Activated T-helper 1 cell treated with anti-CD3 and anti-CD28 coated beads, Interleukin-2, amount 50 U/mL, for 16 hours (primary cell): ENCODE measurements at places on chromosomes 7 and 10.

GRCh38 chr10:66805612-66806011 is 120.2 kb upstream of the LRRTM3 start:
- DNase-seq, result no peak

GRCh38 chr10:78712147-78712546 is 356.6 kb upstream of the ZMIZ1 start:
- no peak for DNase-seq

DNA sequence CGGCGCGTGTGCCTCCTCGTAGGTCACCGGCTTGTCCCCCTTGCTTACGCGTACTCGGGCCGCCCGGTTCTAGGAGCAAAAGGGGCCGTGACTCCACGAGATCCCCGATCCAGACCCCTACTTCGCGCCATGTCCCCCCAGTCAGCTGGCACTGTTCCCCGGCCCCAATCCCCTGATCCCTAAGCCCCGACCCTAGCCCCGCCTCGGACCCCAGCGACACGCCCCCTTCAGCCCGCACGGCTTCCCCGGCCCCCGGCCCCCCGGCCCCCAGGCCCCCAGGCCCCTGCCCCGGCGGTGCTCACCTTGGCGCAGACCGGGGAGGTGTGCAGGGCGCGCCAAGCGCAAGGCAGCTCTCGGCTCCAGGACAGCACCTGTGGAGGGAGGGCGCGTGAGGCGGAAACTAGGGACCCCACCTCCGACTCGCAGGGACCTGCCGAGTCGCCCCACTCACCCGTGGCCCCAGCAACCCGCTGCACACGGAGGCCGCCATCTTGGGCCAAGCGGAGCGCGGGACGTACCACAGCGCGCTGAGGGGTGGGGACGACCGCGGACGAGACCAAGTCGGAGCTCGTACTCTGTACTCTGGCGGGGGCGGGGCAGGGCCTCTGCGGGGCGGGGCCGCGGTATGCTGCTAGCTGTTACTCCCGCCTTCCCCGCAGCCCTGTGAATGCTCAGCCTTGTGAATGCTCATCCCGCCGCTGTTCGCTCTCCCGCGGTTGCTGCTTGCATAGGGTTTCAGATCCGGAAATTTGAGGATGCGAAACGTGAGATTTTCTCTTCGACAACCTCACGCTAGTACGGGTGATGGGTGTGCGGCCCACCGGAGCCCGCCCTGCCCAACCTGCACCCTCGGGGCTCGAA is at the start of gene MRPS24:
Gene MRPS24, minus strand, starts transcription at position 512 of the 861 bp plus-strand sequence. Its CDS starts 22 bp downstream, at position 490.
- peak; percentile 92 for DNase-seq

GRCh38 chr10:110733218-110733952 is 89.2 kb downstream of the RBM20 start:
- no peak for DNase-seq

- no peak for DNase-seq
Observed at GRCh38 chr10:48884179-48885045, 55.2 kb downstream of the LRRC18 start.

DNA sequence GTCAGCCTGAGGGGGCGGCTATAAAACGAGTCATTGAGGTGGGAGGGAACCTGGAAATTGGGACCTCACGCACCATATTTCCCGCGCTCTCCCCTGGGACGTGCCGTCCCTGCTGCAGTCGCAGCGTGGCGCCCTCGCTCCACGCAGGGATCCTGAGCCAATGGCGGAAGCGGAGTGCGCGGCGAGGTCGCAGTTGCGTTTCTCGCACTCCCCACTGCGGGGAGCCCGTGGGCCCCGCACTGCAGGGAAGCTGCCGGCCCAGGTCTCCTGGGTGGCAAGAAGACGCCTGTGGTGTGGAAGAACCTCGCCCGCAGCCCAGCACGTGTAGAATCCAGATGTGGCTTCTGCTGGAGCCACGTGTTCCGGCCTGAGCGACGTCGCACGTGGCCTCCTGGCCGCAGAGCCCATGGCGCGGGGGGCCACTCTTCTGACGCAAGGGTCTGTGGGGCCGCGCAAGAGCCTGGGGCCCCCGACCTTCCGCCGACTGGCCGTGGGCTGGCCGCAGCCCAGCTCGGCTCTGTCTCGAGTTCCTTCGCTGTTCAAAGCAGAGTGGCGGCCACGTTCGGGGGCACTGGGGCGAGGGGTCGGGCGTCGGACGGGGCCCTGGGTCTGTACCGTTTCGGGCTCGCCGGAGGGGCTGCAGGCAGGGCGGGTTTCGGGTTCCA is 26.4 kb downstream of the HIF1AN start:
- DNase-seq, result peak; percentile 70

GRCh38 chr7:4836206-4836661 is 25.6 kb downstream of the PAPOLB start:
- DNase-seq, result no peak

- DNase-seq, result no peak
Observed at GRCh38 chr10:1394155-1394912, 338.1 kb downstream of the WDR37 start.

DNA sequence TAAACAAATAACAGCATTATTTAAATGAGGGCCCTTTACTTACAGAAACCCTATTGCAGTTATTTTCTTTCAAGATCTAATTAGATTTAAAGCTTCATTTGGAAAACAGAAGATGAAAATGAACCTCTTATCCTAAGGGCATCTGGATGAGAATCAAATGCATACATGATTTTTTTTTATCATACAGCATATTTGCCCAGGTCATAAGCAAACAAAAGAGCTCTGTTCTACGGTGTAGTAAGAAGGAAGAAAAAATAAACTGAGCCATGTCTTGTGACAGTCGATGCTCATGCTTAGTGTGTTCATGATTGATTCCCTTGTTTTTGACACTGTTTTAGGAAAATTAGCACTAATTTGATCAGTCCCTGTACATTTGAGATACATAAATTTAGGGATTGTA is 202.6 kb upstream of the RNF32 start:
- no peak for DNase-seq

GRCh38 chr10:113890769-113891168 is 36.3 kb downstream of the NHLRC2 start:
- no peak for DNase-seq

DNA sequence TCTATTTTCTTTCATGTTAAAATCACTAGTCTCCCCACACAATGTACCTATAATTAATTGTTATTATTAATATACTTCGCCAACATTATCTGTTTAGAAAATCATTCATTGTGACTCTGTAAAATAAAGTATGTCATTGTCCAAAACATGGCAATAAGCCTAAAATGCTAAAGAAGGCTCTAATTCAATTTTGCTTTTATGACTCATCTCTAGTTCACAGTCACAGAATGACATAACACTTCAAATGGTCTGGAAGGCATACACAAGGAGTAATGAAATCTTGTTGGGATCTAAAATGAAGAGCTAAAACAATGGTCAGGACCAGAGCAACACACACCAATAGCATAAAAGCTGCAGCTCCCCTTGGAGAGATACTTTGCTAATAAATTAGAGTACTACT is 505.8 kb downstream of the GPAM start:
- DNase-seq, result no peak

GRCh38 chr10:46175831-46176230 is 111.0 kb upstream of the ANTXRL start:
- DNase-seq, result no peak

- DNase-seq, result no peak
Observed at GRCh38 chr7:7496311-7496710, 39.4 kb downstream of the COL28A1 start.

GRCh38 chr7:91656541-91657482 is 223.7 kb downstream of the MTERF1 start:
- no peak for DNase-seq

DNA sequence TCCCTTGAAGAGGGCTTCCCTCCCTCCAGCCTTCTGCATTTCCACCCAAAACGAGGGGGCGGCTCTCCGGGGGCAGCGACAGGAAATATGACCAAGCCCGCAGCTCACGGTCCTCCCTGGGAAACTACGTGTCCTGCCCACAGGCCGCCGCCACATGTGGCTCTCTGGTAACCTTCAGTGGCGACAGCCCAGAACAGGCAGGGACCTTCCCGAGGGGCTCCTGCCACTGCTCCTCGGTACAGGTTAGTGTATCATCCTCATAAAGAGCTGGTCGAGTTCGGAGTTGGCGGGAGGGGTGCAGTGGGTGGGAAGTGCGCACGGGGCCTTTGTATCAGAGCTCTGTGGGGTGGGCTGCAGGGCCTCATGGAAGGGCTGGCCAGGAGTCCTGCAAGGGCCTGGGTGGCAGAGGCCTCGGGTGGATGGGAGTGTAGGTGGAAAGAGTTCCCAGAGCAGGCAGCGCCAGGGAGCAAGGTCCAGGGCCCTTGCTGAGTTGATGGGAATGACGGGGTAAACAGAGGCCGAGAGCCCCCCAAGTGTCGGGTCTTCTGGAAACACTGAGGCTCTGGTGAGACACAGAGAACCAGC is 66.0 kb downstream of the TCERG1L start:
- no peak for DNase-seq

GRCh38 chr10:7318836-7319235 is 92.0 kb downstream of the SFMBT2 start:
- DNase-seq, result no peak

- no peak for DNase-seq
Observed at GRCh38 chr7:139132887-139133286, 23.4 kb upstream of the ZC3HAV1 start.

DNA sequence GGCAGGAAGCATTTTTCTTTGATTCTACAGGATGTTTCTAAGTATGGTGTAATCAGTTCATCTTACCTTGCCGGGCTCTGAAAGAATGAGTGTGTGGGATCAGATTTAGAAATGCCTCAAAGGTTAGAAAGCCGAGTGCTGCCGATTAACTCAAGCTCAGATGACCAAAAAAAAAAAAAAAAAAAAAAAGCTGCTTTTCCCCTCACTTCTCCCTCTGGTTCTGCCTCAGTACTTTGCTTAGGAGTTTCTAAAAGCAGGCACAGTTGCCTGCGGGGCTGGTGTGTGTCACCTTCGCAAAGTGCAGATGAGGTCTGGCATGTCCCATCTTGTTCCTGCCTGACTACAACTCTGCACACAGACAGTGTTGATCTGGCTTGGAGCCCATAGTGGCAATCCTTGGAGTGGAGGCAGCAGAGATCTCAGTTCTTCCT is 47.0 kb downstream of the KIAA1217 start:
- no peak for DNase-seq

- DNase-seq, result no peak
Observed at GRCh38 chr7:13724977-13725566, 264.4 kb downstream of the ETV1 start.

DNA sequence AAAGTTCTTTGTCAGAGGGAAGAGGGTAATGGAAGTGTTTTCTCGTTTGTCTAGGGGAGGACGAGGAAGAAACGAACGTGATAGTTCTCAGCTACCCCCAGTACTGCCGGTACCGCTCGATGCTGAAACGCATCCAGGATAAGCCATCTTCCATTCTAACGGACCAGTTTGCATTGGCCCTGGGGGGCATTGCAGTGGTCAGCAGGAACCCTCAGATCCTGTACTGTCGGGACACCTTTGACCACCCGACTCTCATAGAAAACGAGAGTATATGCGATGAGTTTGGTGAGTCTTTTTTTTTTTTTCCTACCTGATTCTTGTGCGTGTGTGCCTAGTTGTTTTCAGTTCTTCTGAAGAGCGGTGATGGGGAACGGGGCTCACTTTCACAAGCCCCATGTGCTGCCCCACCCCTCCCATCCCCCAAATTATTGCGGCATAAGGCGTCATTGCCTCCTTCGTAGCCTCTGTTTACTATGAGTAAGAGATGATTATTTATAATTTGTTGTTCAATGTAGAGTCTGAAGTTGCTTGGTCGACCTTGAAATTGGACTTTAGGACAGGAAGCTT is 98.6 kb downstream of the ARID5B start:
- no peak for DNase-seq

DNA sequence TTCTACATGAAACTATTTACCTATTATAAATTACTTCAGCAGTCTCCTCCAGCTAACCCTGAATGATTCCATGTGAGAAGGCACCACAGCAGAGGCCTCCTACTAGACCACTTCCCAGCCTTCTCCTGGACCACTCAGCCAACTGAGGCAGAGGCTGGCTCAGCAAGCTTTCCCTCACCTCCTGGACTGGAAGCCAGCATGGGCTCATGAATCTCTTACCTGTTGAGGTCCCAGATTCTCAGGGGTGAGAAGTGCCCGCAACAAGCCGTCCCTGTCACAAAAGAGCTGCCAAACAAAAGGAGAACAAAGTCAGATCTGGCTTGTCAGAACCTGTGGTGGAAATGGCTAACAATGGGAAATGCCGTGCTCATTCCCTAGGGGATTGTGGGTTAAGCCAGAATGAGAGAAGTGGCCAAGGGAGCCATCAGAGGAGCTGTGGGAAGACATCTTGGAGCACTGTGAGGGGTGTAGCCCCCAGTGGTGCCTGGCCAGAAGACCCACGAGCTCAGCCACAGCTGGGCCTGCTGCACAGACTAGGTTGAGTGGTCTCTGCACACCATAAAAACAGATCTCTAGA is 36.5 kb downstream of the DPCD start:
- DNase-seq, result no peak

GRCh38 chr7:153930696-153931095 is 121.5 kb upstream of the DPP6 start:
- DNase-seq, result no peak

DNA sequence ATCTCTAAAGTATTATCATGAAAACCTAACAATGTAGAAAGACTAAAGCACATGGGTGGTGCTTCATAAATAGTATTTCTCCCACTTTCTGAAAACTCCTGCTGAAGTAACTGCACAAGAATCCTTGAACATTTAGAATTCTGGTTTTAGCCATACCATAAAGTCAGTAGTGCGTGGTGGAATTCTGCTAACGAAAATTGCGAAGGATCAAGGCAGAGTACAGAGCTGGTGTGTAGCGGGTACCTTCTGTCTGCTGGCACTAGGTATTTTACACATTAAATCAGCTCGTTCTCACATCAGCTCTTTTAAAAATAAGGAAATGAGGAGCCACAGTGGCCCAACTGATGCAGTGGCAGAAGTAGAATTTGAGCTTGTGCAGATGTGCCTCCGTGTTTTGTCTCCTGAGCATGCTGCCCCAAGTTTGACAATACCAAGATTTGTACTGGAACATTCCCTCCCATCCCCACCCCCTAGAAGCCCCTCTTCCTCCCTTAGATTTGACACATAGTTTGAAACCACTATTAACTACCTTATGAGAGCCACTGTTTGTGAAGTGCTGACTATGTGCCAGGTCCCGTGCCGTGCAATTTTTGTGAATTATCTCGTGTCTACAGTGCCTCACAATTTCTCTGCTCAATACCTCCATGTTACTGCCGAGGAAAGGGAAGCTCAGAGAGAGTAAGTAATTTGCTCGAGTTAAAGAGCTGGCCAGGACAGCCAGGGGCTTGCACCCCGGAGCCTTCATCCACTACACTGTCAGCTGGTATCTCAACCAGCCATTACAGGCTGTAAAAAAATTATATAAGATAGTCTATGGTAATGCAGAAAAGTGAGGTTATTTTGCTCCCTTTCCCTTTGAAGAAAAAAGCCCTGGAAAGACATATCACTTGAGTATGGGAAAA is 66.9 kb downstream of the EGFR start:
- DNase-seq, result no peak

GRCh38 chr10:59258890-59259289 is 82.4 kb downstream of the PHYHIPL start:
- DNase-seq, result no peak

DNA sequence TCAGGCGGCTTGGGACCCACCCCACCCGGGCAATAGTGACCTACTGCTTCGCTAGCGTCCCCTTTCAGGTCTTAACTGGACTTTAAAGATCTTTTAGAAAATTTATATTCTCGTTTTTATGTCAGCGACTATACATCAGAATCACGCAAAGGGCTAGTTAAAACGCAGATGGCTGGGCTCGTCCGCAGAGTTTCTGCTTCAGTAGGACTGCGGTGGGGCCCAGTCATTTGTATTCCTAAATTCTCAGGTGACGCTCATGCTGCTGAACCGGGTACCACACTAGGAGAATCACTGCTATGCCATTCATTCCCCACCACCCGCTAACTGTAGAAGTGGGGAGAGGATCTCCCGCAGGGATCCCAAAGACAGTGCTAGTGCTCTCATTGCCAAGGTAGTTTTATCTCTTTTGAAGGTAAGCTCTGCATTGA is 12.0 kb upstream of the SP8 start:
- no peak for DNase-seq

GRCh38 chr7:2269991-2270460 is 28.0 kb downstream of the NUDT1 start:
- DNase-seq, result no peak
